ENCODE measurements at places on chromosomes 5 and 9.

GRCh38 chr5:74288448-74289108 is 351.9 kb downstream of the ENC1 start:
- DNase-seq, result no peak

GRCh38 chr9:73076970-73077369 is 74.7 kb upstream of the ANXA1 start:
- no peak for DNase-seq

- peak; percentile 32 for DNase-seq
Measured at GRCh38 chr5:97553604-97554452, 370.8 kb upstream of the RIOK2 start.

DNA sequence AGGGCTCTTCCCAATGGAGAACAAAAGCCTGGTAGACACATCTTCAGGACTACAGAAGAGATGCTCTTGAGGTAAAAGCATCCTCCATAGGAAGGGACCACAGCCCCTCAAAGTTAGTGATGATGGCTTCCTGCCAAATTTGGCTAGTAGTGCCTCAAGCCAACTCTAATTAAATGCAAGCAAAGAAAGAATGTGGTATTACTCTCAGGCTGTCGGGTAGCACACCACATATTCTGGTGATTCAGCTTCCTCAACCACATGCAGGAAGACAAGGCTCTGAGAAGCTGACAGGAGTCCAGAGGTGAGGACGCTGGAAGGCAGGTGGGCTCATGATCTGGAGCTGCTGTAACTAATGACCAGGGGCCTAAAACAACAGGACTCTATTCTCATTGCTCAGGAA is 37.2 kb upstream of the S1PR3 start:
- DNase-seq, result peak; percentile 64

- DNase-seq, result peak; percentile 53
Measured at GRCh38 chr5:78320401-78320800, 25.9 kb upstream of the AP3B1 start.

- no peak for DNase-seq
Measured at GRCh38 chr9:137221506-137222111, 431 bp downstream of the RNF208 start.

- peak; percentile 77 for DNase-seq
Measured at GRCh38 chr9:16321461-16322119, 548.9 kb downstream of the BNC2 start.

DNA sequence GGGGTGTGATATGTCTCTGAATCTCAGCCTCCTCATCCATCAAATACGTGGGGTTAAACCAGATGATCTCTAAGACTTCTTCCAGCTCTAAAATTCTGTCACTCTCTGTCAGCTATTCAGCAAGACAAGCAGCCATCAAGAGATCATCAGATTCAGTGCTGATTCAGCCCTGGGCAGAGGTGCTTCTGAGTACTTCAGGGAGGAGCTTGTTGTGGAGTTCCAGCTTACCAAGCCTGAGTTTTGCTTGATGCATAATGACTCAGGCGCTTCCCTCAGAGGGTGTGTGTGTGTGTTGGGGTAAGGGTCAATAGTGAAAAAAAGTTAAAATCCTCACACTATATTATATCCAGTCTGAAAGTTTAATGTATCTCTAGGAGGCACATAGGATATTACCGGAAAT is 29.6 kb upstream of the TAF1L start:
- DNase-seq, result peak; percentile 34

DNA sequence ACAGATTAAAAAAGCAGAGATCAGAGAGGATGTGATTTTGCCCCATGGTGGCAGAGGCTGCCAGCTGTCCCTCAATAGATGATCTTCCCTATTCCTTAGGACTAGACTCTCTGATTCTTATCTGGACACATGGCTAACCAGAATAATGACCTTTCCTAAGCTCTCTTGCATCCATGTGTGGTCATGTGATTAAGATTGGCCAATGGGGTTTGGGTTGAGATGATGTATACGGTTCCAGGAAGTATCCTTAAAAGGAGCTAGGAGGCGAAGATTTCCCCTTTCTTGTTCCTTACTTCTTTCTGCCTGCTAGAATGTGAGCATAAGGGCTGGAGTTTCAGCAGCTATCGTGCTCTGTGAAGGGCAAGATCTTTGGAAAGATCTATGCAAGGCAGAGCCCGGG is 39.8 kb downstream of the FOXI1 start:
- peak; percentile 28 for DNase-seq

GRCh38 chr5:3599226-3600105 is 3.8 kb downstream of the IRX1 start:
- DNase-seq, result no peak

DNA sequence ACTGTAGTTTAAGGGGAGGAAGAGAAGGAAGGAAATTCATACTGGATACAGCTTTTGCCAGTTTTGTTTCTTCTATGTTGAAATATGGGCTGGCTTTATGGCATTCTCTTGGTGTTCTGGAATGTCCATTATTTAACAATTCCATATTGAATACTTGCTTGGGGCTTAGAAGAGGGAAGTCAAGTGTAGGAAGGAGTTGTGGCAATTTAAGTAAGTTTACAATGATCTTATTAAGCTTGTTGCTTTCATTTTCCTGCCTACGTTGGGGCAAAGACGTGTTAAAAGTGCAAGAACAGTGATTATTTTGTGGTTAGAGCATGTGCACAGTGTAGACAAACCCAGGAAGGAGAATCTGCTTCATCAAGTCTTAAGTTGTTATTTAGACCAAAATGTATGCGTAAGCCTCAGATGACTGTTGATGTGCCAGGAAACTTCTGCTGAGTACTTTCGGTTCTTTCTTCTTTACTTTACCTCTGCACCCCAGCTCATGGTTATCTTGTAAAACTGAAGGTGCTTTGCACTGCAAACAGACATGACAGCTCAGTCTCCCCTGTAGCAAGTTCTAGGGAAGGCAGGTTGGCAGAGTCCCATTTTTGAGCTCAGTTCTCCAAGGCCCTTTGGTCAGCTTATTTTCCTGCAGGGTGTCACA is 75.8 kb downstream of the F2RL2 start:
- DNase-seq, result no peak
